C1 segment of cervical spinal cord (tissue), 14 donors: ENCODE measurements at places on chromosomes 3 and 15.

DNA sequence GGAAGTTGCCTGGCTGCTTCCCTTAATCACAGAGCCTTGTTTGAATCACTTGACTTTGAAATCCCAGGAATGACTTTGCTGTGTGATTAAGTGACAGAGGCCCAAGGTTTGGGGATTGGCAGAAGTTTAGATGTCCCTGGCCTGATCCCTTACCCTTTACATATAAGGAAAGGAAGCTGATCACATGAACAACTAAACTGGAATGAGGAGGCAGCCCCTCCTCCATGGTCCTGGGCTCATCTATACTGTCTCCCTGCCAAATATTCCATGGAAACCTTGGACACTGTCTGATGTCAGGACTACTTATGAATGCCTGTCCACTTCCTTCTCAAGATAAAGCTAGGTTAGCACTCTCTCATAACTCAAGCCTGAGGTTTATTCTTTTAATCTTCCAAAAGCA is 181.3 kb upstream of the CTDSPL start:
- no peak for DNase-seq

DNA sequence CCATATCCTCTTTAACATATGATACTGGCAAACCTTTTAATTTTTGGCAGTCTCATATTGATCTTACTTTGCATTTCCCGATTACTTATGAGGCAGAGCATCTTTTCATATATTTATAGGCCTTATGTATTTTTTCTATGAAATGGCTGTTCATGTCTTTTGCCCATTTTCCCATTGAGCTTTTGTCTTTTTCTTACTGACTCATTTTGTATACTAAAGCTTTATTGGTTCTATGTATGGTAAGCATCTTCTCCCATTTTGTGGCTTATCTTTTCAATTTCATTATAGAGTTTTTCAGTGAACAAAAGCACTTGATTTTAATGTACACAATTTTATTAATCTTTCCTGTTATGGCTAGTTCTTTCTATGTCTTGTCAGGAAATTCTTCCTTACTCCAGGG is 17.2 kb downstream of the HDGFL3 start:
- DNase-seq = no peak

- no peak for DNase-seq
These were observed 9.5 kb downstream of the GCSAM start for GRCh38 chr3:112123548-112123947.

- peak; percentile 29 for DNase-seq
These were observed 1.2 kb downstream of the RAB43 start for GRCh38 chr3:129120254-129121004.

DNA sequence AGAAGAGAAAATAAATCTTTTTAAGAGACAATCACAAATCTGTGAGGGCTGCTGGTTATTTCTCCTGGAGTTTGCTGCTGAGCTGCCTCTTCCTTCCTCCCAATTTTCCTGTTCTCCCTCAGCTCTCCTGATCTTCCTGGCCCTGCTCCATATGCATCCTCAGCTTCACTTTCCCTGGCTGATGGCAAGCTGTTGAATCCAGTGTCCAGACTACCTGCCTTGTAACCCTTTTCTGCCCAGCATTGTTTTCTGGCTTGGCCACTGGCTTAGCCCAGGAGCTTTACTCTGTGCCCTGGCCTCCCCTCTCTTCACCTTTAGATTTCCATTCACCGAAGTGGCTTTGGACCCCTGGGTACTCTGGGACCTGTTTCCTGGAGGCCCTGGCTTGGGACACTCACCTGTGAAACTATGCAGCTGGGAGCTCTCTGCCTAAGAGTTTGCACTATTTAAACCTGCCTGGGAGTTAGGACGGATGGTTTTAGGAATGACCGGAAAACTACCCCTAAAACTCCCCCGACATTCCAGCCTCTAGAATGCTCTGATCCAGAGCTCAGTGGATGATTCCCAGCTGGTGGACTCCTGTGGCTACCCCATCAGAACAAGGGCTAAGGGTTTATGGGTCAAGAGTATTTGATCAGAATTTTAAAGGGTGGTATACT is 90.0 kb downstream of the RBPMS2 start:
- DNase-seq = no peak

GRCh38 chr3:186380622-186381380 is 18.8 kb upstream of the DGKG start:
- no peak for DNase-seq
